Mucosa of gallbladder (tissue), 1 donor: ENCODE measurements at places on chromosomes 7 and 10.

GRCh38 chr10:11758527-11759236 lies 16.5 kb downstream of the ECHDC3 start:
- DNase-seq: no peak

GRCh38 chr7:18132811-18133210 lies 105.2 kb upstream of the PRPS1L1 start:
- DNase-seq: no peak

DNA sequence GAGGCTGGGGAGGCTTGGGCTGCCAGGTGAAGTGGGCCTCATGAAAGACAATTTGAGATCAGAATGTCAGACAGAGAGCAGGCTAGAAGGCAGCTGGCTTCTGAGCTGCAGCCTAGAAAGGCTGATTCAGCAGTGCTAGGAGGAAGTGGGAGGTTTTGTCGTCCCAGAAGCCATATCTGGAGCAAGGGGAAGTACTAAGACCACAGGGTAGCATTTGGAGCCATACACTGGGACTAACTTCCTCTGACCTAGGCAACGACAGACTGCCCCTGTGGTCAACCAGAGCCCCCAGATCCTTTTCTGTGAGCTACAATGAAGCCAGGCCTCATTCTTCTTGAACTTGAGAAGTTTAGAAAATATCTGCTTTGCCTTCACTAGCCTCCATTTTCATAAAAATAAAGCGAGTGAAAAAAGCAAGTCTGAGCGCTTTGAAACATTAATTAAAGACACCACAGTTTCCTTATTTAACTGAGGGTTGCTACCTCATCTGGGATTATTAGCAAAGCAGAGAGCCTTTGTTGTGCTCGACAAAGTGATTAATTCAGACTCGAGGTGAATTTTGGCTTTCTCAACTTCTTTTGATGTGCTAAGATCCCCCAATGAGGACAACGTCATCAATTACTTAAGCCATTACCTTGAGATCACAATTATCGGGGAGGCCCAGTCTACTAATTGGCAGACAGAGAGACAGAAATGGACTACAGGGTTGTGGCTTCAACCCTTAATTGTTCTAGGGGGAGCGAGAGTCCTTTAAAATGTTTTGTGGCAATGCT lies 26.6 kb downstream of the TBXAS1 start:
- DNase-seq: peak; percentile 34

- DNase-seq: peak; percentile 38
Observed at GRCh38 chr10:95755511-95756004, 405 bp upstream of the ENTPD1 start.

GRCh38 chr7:71497256-71497946 lies 365.5 kb downstream of the GALNT17 start:
- no peak for DNase-seq

GRCh38 chr10:52210161-52210560 lies 103.9 kb upstream of the DKK1 start:
- DNase-seq: no peak

GRCh38 chr7:81416659-81417058 lies 353.2 kb downstream of the HGF start:
- DNase-seq: no peak
